T-cell (primary cell): ENCODE measurements at places on chromosomes 13 and 19.

GRCh38 chr13:110233181-110233950 is 73.6 kb downstream of the COL4A1 start:
- DNase-seq: no peak

DNA sequence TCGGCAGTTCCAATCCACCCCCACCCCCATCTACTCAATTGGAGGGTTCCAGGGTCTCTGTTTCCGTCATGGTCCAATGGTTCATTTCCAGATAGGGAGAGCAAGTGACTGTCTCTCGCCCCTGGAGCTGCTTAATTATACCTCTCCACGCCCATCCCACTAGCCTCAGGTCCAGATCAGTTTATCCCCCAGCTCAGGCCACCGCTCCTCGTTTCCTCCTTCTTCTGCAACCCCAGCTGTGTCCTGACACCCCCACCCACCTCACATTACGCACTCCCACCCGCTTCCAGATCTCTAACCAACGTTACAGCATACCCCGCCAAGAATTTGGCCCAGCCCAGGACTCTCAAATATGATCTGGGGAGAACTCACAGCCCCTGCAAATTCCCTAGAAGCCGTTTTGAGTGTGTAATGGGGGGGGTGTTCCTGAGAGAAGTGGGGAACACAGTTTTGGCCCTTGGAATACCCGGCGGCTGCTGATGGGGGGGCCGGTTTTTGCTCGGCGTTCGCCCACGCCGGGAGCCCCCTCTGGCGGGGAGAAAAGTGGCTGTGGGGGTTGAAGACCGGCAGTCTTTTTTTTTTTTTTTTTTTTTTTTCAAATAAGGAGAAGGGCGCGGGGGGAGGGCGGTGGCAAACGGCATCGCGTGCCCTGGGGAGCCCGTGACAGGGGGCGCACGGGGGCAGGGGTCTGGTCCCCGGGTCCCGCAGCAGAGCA is 1.7 kb upstream of the PDE4A start:
- peak; percentile 56 for DNase-seq

- no peak for DNase-seq
Measured at GRCh38 chr13:79901336-79901735, 420.4 kb downstream of the NDFIP2 start.

DNA sequence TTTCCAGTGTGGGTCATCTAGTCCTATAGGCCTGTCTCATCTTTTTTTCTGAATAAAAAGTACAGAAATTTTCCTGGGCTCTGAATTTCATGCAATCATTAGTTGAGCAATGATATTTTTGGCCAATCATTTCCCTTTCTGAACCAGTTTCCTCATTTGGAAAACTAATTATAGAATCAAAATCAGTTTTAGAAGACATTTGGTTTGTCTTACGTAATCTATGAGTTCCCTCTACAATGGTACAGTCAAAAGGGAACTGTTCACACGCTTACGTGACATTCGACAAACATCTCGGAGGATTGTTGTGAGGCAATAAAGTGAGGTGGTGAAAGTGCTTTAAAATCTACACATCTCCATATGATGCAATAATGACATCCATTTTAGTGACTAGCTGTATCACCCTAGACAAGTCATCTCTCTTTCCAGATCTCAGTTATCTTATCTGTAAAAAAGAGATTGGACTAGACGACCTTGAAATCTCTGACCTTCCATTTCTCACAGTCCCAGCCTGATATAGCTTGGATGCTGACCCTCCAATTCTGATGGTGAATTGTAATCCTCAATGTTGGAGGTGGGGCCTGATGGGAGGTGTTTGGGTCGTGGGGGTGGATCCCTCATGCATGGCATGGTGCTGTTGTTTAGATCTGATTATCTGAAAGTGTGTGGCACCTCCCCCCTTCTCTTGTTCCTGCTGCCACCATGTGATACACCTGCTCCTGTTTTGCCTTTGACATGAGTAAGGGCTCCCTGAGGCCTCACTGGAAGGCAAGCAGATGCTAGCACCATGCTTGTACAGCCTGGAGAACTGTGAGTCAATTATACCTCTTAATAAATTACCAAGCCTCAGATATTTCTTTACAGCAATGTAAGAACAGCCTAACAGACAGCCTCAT is 26.7 kb downstream of the FLT1 start:
- no peak for DNase-seq

DNA sequence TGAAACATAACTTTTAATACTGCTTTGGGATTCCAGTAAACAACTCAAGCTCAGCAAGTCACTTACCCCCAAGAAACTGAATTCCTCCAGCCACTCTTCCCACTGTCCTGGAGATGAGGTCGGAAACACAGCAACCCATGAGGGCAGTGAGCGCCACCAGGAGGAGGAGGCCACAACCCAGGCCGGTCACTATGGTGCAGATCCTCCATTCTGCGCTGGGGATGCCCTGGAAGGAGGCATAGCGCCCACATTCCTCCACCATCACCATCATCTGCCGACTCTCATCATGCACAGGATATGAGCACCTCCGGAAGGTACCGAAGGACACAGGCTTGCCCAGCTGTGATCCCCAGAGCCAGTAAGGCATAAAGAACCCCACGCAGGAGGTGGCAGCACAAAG is 2.2 kb downstream of the LHFPL6 start:
- no peak for DNase-seq

DNA sequence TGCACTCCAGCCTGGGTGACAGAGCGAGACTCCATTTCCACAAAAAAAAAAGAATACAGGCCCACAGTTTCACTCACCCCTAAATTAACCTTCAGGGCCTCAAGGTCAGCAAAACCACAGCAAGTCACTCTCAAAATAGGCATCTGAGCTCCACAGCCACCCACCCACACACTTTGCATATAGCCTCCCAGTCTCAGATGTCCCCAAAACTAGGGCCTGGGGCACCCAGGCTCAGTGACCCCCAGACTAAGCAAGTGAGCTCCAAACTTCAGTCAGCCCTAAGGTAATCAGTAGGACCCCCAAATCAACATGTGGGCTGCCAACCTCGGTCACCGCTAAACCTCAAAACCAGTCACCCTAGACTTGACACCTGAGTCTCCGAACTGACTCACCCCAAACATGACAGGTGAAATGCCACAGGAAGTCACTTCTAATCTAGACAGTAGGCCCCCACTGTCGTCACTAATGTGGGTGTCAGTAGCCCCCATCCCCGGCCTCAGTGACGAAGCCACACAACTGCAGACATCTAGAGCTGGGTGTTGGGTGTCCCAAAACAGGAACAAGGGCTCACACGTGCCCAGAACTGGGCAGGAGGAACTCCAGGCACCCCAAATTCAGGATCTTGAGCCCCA is 13.9 kb downstream of the RABAC1 start:
- DNase-seq: peak; percentile 82

- no peak for DNase-seq
Measured at GRCh38 chr19:7788178-7788932, 25.3 kb downstream of the CLEC4M start.

GRCh38 chr19:8335343-8336071 is 7.6 kb downstream of the KANK3 start:
- DNase-seq: no peak

DNA sequence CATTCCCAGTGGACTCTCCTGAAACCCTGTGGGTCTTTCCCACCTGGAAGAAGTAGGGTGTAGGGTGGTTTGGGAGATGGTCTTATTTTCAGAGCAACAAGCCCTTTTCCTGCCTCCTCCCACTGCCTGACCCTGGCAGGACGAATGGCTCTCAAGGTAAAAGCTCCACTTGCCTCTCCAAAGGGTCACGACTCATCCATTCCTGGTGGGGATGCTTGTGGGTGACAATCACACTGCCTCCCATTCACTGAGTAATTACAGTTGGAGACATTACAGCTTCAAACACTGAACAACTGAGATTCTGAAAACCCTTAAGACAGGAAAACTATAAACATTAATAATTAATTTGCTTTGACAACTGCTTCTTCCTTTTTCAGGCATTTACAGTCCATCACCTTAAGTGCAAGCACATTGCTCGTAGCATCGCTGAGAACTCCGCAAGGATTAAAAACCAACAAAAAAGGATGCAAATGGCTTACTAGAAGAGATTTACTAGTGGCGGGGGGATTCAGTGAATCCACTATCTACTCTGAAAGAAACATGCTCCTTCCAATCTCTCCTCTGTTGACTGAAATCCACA is 199.6 kb upstream of the IRS2 start:
- DNase-seq: no peak

- no peak for DNase-seq
Measured at GRCh38 chr19:47658431-47659348, 49.8 kb downstream of the BICRA start.

DNA sequence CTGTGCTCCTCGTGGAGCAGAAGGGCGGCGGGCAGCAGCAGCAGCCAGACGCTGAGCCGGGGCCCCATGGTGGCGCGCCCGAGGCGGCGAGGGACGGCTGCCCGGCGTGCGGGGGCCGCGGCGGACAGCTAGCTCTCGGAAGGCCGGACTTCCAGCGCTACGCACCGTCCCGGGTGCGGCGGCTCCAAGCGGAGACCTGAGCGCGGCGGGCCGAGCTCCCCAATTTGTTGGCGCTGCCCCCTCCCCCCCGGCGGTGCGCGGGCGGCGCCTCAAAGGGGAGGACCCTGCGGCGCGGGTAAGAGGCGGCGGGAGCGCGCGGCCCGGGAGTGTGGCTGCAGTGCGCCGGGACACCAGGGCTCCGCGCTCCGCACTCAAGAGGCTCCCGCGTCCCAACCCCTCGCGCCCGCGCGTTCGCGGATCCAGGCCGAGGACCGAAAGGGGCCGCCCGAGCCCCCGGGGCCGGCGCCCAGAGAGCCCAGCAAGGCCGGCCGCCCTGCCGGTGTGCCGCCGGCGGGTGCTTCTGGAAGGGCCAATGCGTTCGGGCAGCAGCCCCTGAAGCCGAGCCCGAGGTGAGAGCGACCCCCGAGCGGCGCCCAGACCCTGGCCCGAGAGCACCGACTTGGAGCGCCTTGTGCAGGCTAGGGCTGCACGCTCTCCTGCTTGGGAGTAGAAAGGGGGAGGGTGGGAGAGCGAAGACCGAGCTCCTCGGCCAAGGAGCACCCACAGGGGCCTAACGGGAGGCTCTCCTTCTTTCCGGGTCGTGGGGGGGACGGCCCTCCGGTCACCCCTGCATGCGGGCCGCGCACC is at the start of the genes COL4A1 and COL4A2:
Gene COL4A1, minus strand, starts transcription at position 198 of the 807 bp plus-strand sequence. Its CDS starts 130 bp downstream, at position 68.
Gene COL4A2, plus strand, starts transcription at position 325 of the 807 bp plus-strand sequence. CDS start 620 bp downstream, outside the sequence.
- no peak for DNase-seq

DNA sequence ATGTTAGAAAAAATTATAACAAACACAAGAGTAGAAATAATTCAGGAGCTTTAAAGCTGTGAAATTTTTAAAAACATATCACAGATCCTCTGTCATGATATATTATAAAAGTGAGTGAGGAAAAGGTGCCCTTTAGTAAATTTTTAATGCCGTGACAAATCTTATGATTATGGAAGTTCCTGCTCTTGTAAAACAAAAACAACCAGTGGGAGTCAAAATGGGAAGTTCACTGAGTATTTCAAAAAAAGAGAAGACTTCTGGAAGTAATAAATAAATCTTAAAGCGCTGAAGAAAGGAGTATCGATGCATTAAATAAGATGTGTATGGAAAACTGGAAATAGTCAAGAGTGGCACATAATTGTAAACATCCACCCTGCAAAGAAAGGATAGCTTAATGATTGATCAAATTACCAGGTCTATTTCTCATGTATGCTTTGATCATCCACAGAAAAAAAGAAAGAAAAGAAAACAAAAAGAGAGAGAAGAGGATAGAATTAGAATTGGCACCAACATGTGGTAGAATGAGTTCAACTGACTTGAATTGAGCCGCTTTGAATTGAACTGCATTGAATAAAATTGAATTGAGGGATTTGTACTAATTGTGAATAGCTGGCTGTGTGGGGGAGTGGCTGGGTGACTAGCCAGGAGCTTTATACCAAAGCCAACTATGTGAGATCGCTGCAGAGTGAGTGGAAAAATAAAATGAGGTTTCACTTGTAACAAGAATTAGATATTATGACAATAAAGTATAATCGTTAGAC is 647.6 kb upstream of the SPRY2 start:
- no peak for DNase-seq

DNA sequence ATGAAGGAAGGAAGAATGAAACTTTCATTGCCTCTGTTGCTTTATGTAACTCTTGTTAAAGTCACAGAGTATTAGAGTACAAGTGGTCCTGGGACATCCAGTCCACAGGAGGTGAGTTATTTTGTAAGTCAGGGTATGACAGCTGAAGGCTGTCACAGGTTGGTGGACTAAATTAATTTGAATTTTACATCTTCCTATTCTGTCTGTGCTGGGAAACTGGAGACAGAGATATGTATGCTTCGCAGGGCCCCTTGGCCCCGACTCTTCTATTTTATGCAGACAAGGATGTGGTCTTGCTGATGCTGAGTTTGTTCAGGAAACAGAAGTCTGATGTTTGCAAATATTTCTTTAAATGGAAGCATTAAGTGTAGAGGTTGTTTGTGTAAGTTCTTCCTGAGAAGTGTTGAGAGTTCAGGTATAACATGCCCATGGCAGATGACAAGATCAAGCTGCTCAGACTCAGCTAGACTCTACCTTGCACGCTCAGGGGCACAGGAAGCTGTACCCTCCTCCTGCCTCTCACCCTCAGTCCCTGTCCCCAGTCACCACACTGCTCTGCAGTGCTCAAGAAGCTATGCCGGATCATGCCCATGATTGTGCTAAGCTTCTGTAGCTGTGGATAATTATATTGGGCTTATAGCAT is 23.4 kb downstream of the RASL11A start:
- DNase-seq: no peak

DNA sequence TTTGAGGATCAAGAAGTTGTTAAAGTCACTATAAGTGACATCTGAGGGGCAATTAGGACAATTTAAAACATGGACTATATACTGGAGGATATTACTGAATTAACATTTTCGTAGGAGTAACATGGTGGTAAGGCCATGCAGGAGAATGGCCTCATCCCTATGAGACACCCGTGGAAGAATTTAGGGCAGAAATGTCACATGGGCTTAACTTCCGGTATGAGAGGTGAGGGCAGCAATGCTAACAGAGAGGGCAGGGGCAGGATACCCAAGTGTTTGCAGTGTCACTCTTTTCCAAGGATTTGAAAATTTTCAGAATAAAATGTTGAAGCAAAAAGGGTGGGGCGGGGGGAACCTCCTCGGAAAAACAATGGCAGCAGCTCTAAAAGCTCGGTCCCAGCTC is 23.6 kb downstream of the RANBP3 start:
- DNase-seq: no peak

- no peak for DNase-seq
Measured at GRCh38 chr13:45109102-45109720, 11.1 kb upstream of the GTF2F2 start.
